ENCODE measurements at places on chromosomes 7 and 10.
A peak's percentile ranks its signal among the peaks of the same experiment; 100 is the strongest.

GRCh38 chr10:59538623-59539022 is 171.0 kb downstream of the SLC16A9 start:
- DNase-seq, result no peak

DNA sequence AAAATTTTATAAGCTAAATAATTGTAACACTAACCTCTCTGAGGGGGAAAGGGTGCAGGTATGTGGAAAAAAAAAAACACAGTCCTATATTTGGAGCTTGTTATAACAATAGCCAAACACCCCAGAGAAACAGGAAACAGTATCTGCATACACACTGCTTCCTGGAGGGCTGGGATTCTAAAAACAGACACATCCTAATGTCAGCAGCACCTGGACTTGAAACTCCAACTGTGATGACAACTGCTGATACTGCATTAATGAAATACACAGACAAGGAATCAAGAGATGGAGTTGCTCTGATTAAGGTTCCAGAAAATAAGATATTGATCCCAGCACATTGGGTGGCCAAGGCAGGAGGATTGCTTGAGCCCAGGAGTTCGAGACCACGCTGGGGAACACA is 9.3 kb downstream of the DAGLB start:
- peak; percentile 61 for DNase-seq

DNA sequence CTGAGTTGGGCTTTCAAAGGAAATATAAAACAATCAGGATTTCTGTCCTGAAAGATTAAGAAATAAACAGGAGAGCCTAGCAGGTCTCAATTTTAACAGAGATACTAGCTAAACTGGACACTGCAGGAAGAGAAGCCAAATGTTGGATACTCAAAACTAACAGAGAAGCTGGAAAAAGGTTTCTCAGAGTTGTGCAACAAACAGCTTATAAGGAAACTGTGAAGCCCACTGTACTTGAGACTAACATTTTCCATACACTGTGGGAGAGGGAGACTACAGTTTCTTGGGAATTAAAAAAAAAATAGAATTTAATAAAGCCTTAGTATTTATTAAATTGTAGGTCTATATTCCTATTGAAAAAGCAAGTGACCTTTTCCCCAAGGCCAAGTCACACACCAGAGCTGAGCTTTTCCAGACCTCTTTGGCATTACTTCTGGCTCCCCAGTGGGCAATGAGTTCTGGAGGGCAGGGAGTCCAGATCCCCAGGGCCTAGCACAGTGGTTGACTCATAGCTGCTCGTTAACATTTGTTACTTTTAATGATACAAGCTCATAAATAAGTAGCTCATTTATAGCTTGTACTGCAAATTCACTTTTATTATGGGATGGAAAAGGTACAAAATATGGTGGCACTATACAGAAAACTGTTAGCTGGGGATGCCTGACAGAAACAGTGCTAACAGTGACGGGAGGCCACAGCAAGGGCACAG is 68.3 kb downstream of the MINDY3 start:
- DNase-seq, result no peak

DNA sequence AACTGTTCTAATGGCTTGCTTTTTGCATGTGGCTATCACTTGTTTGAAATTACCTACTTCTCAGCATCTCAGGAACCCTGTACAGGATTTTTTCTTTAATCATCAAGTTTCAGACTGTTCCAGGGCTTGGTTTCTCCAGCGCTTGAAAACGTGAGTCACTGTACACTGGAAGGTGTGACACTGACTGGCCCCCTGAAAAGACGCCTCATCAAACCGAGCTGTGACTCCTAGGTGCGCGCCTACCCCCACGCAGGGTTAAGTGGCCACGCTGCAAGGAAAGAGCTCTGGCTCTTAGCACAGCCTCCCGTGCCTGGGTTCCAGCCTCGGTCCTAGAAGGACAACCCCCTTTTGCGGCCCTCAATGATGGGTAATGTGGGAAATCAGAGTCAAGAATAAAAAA is 81.0 kb downstream of the EBF3 start:
- no peak for DNase-seq

- no peak for DNase-seq
Observed at GRCh38 chr10:71489077-71489476, 92.4 kb downstream of the CDH23 start.

GRCh38 chr7:153193144-153193595 is 433.6 kb downstream of the ACTR3B start:
- DNase-seq, result no peak

DNA sequence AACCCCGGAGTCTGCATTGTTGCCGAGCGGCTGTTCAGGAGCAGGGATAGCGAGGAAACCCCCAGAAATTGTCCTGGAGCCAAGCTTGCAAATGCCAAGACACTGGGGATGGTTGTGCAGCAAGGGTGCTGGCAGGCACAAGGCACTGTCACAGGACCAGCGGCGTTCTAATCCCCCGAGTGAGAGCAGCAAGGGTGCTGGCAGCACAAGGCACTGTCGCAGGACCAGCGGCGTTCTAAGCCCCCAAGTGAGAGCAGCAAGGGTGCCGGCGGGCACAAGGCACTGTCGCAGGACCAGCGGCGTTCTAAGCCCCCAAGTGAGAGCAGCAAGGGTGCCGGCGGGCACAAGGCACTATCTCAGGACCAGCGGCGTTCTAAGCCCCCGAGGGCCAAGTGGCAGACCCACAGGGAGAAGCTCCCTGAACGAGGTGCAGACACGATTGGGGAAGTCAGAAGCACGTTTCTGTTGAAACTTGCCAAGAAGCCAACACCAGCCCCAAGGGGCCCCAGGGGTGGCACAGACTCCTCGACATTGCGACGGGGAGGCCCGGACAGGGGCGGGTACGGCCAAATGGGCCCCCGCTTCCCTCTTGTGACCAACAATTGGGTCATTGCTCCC is 40.4 kb upstream of the INPP5A start:
- peak; percentile 4 for DNase-seq

GRCh38 chr10:8006274-8006999 is 48.1 kb upstream of the GATA3 start:
- no peak for DNase-seq

DNA sequence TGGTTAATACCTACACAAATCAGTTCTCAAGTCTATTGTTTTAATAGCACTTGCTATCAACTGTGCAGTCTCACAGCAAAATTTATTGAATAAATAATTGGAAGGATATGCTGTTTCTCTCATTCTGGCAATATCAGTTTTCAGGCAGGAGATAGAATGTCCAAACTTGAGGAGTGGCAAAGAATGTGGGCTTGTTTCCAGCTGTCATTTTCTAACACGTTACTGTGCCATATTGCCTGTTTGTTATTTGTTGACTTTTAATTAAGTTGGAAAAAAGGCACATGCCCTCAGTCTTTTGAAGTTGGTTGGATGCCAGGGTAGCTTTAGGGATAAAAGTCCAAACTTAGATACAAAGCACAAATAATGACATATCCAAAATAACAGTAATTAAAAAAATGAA is 52.2 kb downstream of the MAGI2 start:
- no peak for DNase-seq

- DNase-seq, result no peak
Observed at GRCh38 chr10:30619966-30620365, 9.6 kb downstream of the LYZL2 start.

GRCh38 chr10:121928528-121928884 is 675 bp upstream of the ATE1 start:
- DNase-seq, result no peak

GRCh38 chr10:48636231-48636630 is 31.4 kb upstream of the ARHGAP22 start:
- no peak for DNase-seq
